Esophagus mucosa (tissue), 1 donor: ENCODE measurements at places on chromosomes 5 and 9. TPM values are rescaled to one million over a fixed set of nuclear protein-coding genes. Genes with fewer than 3 reads are reported as not detected.

Gene BRD8
- total RNA-seq = 25.7 TPM

DNA sequence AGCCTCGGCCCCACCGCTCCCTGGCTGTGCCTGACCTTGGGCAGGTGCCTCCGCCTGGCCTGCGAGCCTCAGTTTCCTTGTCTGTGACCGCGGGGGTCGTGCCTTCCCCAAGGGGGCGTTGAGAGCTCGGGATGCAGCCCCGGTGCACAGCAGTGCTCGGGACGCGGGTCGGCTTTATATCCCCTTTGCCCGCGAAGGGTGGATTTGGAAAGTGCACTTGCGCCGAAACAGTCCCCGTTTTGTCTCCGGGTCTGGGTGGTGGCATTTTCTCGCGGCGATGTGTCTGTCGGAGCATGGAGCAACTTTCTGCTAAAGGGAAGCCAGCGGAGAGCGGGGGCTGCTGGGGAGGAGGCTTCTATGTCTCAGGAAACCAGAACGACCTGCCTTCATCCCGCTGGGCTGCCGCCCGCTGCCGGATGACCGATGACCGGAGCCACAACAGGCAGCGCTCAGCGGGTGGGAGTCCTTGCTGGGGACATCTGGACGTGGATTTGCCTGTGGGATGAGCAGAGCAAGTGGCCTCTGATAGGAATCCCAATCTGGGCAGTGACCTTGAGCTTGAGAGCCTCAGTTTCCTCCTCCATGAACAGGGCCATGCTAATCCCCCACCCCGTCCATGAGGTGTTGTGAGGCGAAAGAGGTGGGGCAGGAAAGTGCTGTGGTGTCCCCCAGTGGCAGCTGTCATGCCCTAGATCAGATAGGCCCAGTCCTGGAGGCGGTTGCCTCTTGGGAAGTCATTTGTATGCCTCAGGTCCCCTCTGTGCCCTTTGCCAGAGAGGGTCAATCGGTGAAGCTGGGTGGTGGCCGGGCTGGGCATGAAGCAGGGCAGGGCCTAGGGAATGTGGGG is 651 bp downstream of the HRH2 start:
- no peak for ATAC-seq

DNA sequence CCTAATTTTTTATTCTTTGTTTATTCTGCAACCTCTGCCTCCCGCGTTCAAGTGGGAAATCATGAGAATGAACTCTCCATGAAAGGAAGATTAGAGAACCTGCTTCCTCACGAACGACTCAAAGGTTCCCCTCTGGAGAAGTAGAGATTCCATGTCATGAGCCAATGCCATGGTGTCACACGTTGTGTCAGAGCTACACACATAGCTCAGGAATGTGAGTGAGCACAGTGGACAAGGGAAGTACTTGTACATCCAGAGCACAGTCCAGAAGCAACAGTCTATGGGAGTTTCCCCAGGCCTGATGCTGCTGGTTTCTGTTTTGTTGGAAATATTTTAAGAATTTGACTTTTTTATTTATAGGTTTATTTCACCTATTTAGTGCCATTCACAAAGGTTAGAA is 26.8 kb upstream of the PPP2CA start:
- peak; percentile 86 for ATAC-seq

- ATAC-seq = no peak
Observed at GRCh38 chr5:36179950-36180349, 28.0 kb downstream of the SKP2 start.
